ENCODE measurements at places on chromosomes 3 and 15. TPM values are rescaled to one million over a fixed set of nuclear protein-coding genes. Genes with fewer than 3 reads are reported as not detected.

MNS1 gene
- total RNA-seq: 1.4 TPM

GRCh38 chr3:195908694-195909581 is 587 bp upstream of the TNK2 start:
- peak overlapping the region; percentile 84 for H3K4me3 ChIP-seq
- peak; percentile 49 for DNase-seq
- H3K27ac ChIP-seq: peak overlapping the region; percentile 99
- H3K27me3 ChIP-seq: no peaks in the 10 kb centered on the region
- H3K4me1 ChIP-seq: peaks cover 38% of the 10 kb centered on the region

- no peak overlapping the region for H3K4me3 ChIP-seq
- H3K36me3 ChIP-seq: no peaks in the 10 kb centered on the region
- no peaks in the 10 kb centered on the region for H3K27me3 ChIP-seq
- no peak for DNase-seq
- no peak overlapping the region for H3K27ac ChIP-seq
- H3K4me1 ChIP-seq: peaks cover 3% of the 10 kb centered on the region
These were observed 17.6 kb upstream of the BCL2A1 start for GRCh38 chr15:79988448-79989117.

GLDN gene
- total RNA-seq: not detected
